GM04504 (cell line): ENCODE measurements at places on chromosomes 7 and 10.

GRCh38 chr7:7146837-7147236 lies 35.5 kb upstream of the C1GALT1 start:
- no peak for DNase-seq

- no peak for DNase-seq
Measured at GRCh38 chr7:90407484-90407821, 4.2 kb downstream of the CLDN12 start.

- no peak for DNase-seq
Measured at GRCh38 chr7:148543302-148543701, 47.3 kb upstream of the C7orf33 start.

GRCh38 chr7:115707258-115708012 lies 323.1 kb downstream of the TFEC start:
- DNase-seq, result no peak
